ACHN (cell line): ENCODE measurements at places on chromosomes 1 and 21.

- no peak for DNase-seq
Measured at GRCh38 chr1:218529646-218530300, 184.6 kb downstream of the TGFB2 start.

GRCh38 chr1:3889936-3890335 lies 10.1 kb downstream of the C1orf174 start:
- DNase-seq = no peak

GRCh38 chr1:21696931-21697330 lies 27.8 kb upstream of the RAP1GAP start:
- DNase-seq = no peak

DNA sequence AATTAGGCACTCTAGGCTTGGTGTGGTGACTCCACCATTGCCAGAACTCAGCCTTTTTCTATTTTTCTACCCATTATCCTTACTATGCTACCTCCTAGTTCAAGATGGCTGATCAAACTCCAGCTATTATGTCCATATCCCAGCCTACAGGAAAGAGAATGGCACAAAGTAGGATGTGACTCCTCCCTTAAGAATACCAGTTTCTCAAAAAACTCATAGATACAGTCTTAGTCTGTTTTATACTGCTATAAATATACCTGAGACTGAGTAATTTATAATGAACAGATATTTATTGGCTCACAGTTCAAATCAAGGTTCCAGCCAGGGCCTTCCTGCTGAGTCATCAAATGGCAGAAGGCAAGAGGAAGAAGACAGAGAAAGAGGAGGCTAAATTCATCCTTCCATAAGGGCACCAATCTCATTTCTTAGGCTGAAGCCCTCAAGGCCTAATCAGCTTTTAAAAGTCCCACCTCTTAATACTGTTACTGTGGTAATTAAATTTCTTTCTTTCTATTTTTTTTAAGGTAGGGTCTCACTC lies 542.8 kb upstream of the BEND5 start:
- DNase-seq = no peak

DNA sequence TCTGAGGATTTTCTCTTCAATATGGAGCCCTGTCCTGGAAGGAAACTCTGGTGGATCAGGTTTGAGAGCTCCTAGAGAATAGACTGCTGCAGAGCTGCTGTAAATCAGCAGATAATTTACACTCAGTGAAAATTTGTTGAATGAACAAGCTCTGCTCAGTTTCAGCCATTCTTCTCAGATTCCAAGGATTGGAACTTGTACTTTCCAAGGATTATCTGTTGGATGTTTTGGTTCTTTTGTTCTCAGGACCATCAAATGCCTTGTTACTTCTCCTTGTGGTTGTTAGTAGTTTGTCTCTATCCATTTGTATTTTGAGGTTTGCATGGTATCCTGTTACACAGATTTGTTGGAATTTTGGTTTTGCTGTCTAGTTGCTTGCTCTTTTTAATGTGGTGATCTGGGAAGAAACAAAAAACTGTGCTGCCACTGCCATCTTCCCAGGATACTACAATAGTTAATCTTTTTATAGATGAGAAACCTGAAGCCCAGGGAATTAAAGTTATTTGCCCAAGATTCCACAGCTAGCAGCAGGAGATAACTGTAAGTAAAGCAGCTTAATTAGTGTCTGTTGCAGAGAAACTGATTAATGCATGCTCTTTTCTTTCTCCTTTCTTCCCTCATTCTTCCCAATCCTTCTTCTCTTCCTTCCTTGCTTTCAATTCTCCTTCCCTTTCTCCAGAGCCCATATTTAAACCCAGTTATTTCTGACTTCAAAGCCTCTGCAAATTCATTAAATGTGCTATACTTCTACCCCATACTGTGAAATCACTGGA lies 21.7 kb upstream of the KIFAP3 start:
- DNase-seq = no peak

DNA sequence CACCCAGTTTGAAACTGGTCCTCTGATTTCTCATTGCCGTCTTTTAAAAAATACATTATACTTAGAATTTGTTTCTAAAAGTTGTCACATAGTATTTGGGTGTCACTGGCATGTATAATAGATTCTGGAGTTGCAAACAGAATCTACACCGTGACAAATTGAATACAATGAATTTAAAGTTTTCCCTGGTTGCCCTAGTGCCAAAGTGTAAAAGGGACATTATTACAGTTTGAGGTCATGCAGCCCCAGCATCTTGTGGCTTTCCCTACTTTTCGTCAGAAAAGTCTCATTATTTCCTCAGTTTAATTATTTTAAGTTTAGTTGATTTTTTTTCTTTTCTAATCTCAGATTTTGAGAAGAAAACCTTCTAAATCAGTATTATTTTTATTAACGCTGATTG lies 155.9 kb downstream of the DISP1 start:
- DNase-seq = no peak
